ENCODE measurements at places on chromosomes 2 and 18.

GRCh38 chr18:45788861-45789260, 36.6 kb upstream of the SIGLEC15 start:
- DNase-seq, result no peak

GRCh38 chr2:240131296-240131695, 4.8 kb downstream of the COPS9 start:
- peak; percentile 12 for DNase-seq

- DNase-seq, result no peak
Observed at GRCh38 chr2:120901201-120901600, 165.5 kb downstream of the GLI2 start.

- DNase-seq, result no peak
Observed at GRCh38 chr2:183605440-183605839, 481.2 kb downstream of the NUP35 start.

DNA sequence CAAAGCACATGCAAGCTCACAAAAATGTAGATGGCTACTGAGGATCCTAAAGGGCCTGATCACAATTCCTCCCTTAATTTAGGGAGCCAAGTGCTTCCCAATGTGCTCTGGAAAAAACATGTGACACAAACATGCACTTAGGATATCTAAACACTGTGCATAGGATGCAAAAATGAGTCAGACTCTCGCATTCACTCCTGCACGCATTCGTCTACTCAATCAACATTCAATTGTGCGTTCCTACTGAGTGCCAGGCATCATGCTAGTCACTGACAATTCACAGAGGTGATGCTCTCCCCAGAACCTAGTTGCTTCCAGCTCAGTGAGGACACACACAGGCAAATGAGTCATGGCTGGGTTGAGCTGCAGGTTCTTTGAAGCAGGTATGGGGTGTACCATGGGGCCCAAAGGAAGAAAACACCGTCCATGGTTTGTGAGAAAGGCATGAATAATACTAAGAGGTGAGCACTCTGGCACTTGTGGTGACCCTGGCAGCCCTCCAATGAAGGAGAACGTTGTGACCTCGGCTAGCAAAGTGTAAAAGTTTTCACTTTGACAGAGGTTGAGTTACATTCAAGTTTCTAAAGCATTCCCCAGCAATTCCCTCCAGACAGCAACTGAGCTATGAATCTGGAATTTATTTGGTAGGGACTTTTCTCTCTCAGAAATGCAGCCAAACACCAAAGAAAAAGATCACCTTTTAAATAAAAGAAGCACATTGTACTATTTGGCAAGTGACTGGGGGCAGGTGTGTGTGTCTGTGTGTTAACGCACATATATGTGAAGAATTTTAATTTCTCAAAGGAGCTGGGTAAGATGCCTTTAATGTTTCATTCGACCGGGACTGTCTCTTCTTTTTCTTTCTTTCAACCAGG, 173.3 kb downstream of the ALPK2 start:
- no peak for DNase-seq

GRCh38 chr2:63741884-63742579, 99.7 kb upstream of the UGP2 start:
- DNase-seq, result no peak

- no peak for DNase-seq
Observed at GRCh38 chr2:12205086-12205485, 458.7 kb downstream of the LPIN1 start.

DNA sequence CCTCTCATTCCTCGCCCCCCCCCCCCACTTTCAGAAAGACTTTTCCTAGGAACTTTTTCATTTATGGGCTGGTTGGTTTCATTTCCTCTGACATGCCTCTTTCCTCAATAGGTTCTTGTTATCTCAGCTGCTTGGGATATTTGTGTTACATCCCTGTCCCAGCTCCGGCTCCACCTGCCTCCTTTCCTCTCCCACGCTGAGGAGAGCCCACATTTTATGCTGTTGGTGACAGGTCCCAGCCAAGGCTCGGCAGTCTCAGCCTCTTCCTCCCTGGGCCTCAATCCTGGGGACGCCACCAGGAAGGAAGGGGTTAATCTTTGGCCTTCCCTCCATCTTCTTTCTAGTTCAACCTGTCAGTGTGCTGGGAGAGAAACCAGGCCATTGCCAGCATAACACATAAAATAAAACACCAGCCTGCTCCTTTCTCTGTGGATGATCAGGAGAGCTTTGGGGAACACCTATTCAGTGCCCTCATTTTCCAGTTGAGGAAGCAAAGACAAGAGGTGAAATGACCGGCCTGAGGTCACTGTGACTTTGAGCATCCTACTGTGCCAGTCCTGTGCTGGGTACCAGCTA, 216.9 kb upstream of the TNP1 start:
- no peak for DNase-seq

- DNase-seq, result peak; percentile 72
Observed at GRCh38 chr2:30208453-30208852, 22.9 kb upstream of the LBH start.

GRCh38 chr2:230942371-230942770, 17.3 kb upstream of the GPR55 start:
- no peak for DNase-seq

GRCh38 chr2:104856973-104857261, 3.0 kb downstream of the POU3F3 start:
- no peak for DNase-seq

DNA sequence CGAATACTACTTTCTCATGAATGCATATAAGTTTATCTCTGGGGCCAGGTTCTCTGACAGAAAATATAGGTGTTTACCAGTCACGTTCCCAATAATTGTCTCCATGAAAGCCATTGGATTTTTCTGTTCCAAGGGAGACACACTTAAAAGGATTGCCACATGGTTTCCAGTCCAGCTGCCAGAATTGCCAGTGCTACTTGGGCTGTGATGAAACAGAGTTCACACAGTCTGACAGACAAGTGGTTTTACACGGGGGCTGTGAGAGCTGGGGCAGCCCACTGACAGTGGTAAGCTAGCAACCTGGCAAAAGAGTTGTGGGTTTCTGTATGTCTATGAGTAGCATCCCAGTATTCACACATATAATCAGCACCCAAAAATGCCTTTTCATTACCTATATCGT, 27.7 kb upstream of the ATRAID start:
- DNase-seq, result no peak

DNA sequence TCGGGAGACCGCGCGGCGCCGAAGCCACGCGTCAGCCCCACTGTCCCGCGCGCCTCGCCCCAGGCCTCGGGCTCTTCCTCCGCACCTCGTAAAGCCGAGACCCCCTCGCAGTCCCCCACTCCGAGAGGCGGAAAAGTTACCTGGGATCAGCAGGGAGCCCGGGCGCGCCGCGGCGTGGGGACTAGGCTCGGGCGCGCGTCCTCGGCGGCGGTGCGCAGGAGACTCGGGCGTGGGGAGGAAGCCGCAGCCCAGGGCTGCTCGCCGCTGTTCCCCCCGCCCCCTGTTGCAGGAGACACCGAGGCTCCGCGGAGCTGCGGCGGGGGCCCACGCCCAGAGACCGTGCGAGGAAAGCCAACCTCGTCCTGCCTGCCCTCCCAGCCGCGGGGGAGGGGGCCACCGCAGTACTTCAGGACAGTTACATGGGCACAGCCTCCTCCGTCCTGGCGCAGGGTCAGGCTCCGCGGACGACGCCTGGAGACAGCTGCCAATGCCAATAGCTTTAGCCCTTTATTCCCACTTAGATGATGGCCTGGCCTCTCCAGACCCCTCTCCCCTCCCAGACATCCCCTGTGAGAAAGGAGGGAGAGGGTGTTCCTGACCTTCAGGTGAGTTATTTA, at the start of gene EPB41L3:
Gene EPB41L3 (minus strand): TSS at position 225 of the 617 bp plus-strand sequence. CDS start 54,814 bp downstream, outside the sequence.
- DNase-seq, result peak; percentile 80

DNA sequence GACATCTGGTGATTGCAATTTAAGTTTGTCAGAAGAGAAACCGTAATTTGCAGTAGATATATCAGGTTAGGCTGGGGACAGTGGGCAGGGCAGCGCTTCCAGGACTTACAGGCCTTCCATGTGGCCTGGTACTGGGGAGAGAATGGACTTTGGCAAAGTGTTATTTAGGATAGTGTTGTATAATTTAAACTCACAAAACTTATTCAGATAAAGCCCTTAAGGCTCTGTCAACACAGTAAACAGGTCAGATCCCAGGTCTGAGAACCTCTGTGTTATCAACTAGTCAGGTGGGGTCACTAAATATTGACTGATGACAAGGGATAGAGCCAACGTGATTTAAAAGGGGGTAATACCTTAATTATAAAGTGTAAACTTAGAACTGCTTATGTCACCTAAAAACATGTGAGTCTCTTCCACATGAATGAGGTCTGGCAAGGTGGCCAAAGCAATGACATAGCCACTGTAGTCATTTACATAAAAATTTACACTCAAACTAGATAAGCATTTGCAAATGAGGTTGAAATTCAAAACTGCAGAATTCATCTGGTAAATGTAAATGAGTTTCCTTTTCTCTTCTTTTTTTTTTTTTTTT, 80.2 kb upstream of the DNMT3A start:
- DNase-seq, result no peak

- no peak for DNase-seq
Observed at GRCh38 chr2:168119515-168120141, 127.8 kb downstream of the STK39 start.

GRCh38 chr2:217742841-217743240, 260.0 kb downstream of the TNS1 start:
- DNase-seq, result peak; percentile 46

DNA sequence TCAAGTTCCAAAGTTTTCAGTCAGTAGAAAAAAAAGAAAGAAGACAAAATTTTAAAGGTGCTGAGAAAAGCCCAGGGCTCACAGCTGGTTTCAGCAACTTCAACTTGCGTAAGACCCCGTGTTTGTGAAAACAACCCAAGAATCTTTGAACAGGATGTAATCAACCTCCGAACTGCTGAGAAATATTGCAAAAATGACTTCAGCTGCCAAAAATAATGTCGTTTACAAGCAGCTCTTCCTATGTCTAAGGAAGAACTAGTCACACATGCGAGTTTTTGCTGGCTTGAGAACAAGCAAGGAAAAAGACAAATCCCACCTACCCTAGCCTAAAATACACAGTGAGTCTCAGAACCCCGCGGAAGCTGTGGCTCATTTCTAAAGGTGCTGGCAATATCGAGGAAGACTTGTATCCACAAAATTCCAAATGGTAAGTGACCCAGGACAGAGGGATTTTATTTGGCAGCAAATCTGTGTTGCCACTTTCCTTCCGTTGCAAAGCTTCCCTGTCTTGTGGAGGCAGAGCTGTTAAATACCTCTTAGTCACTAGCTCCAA, 59.8 kb upstream of the SLC8A1 start:
- DNase-seq, result peak; percentile 47

DNA sequence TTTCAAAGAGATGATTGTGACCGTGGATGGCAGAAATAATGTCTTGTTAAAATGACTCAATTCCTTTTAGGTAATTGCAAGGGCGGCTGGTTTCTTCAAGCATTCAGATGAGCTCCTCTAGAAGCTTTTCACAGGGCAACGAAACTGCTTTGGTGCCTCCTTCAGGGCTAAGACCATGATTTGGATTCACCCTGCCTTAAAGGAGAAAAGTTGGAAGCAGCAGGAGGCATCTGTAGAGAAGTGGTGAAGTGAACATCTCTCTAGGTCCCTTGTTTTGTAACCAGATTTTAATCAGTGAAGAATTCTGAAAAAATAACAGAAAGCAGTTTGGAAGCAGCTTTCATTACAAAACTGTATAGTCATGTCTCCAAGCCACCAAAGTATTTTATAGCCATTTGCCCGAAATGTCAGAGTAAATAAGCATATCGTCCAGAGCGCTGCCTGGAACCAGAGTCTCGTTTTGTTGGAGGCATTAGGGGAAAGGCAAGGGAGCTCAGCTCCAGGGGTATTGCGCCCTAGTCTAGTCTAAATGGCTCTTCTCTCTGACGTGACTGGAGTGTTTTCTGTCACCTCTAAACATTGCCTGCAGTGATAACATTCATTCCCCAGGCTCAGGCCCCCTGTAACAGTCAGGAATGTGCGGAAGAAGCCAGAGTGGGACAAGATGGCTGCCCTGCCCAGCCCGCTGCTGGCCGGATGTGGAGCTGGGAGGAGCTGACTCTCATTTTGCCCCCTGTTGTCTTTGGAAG, 57.8 kb upstream of the ITGB6 start:
- DNase-seq, result no peak

GRCh38 chr2:160157861-160158829, 41.9 kb downstream of the ITGB6 start:
- DNase-seq, result no peak

DNA sequence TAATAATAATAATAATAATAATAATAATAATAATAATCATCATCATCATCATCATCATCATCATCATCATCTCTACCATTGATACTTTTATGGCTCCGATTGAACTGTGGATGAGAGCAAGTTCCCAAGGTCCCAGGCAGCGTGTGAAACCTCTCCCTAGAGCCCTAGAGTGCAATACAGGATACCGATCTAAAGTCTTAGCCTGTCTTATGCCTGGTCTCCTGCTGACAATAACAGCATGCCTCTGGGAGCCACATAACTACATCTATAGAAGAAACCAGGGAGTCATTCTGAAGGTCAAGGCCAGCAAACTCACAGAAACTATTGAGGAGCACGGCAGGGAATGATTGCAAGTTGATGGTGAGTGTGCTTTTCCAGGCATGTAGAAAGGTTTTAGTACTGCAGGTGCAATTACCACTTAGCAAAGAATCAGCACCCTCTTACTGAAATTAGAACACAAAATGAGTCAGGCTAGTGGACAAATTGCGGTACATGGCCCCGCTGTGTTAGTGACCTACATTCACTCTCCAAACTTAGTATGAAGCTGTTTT, 457.2 kb upstream of the CDH20 start:
- DNase-seq, result no peak

- no peak for DNase-seq
Observed at GRCh38 chr2:54726940-54727339, 3.5 kb downstream of the EML6 start.

DNA sequence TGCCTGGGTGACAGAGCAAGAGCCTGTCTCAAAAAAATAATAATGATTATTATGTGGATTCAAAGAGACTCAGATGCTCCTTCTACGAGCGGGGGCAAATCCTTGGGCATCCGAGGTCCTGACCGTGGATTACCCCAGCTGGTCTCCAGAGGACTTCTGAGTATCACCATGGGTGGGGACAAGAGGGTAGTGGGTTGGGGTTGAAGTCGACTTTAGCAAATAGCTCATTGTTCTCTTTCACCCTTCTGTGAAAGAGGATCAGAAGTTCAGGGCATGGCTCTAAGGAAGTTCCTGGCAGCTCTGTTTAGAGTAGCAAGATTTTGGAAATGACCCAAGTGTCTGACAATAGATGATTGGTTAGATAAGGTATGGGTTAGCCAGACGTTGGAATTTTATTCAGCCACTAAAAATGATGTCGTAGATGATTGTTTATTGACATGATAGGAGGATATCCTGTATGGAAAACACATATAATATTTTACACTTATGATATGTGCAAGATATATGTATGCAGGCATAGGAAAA, 59.0 kb upstream of the SPRED2 start:
- no peak for DNase-seq

Data from right forelimb (tissue), 1 donor.